Midbrain (tissue), 1 donor: ENCODE measurements at places on chromosomes 7 and 10.

DNA sequence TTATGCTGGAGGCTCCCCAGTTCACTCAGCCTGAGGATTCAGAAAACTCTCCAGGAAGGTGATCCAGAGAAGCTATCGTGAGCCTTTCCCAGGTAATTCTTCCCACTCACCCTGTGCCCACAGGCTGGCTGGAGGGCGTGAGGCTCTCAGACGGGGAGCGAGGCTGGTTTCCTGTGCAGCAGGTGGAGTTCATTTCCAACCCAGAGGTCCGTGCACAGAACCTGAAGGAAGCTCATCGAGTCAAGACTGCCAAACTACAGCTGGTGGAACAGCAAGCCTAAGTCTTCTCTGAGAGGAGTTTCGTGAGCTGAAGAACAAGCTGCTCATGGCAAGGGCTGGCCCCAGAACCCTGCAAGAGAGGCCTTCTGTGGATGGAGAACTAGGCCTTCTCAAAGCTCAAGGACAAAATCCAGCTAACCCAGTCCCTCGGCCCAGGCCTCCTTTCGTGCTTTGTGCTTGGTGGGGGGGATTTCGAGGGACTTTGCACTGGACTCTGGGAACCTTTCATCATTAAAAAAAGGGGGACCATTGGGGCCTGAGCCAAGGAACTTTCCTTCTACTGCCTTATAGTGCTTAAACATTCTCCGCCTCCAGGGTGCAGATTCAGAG, 23.6 kb downstream of the NOBOX start:
- DNase-seq, result no peak

- DNase-seq, result no peak
Observed at GRCh38 chr7:147670759-147671158, 919.8 kb upstream of the C7orf33 start.

GRCh38 chr10:33240931-33241330, 93.5 kb downstream of the NRP1 start:
- no peak for DNase-seq

- DNase-seq, result no peak
Observed at GRCh38 chr7:92161271-92161670, 17.7 kb downstream of the LRRD1 start.

- no peak for DNase-seq
Observed at GRCh38 chr10:100569687-100570481, 34.1 kb downstream of the HIF1AN start.

GRCh38 chr7:122100021-122100420, 44.0 kb downstream of the AASS start:
- no peak for DNase-seq

- no peak for DNase-seq
Observed at GRCh38 chr10:79090134-79090803, 21.5 kb downstream of the ZMIZ1 start.

- DNase-seq, result no peak
Observed at GRCh38 chr10:122875843-122876466, 3.4 kb downstream of the FAM24B start.

DNA sequence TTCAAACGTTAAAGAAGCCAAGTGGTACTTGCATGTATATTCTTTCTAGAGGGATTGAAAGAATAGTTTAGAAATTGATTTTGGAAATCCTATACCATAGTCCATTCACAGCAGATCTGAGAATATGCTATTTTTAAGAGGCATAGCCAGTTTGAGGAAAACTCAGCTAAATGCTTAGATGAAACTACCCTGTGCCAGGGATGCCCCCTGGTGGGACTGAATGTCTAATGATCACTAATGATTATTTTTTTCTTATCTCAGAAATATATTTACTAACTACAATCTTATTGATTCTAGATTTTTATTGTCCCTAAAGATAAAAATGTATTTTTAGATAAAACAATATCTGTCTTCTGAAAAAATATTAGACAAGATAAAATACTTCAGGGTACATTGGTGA, 844.9 kb upstream of the PHF14 start:
- peak; percentile 44 for DNase-seq

DNA sequence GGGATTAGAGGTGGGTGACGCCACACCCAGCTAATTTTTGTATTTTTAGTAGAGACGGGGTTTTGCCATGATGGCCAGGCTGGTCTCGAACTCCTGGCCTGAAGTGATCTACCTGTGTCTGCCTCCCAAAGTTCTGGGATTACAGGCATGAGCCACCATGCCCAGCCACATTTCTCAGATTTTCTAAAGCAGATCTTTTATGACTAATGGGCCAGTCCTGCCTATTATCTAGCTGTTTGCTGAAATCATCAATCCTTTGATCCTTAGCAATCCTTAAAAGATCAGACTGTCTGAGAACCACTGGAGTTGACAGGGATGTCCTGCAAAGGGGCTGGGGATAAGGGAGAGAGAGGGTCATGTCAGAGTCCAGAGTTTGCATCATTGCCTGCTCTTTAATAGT, 21.2 kb upstream of the ABCA13 start:
- DNase-seq, result no peak
